MM.1S (cell line): ENCODE measurements at places on chromosomes 4 and X.
A peak's percentile ranks its signal among the peaks of the same experiment; 100 is the strongest.

- DNase-seq: no peak
Observed at GRCh38 chrX:141701072-141701471, 2.5 kb upstream of the SPANXD start.

- no peak for DNase-seq
Observed at GRCh38 chrX:20412871-20413486, 146.3 kb upstream of the RPS6KA3 start.

- DNase-seq: peak; percentile 21
Observed at GRCh38 chrX:101370888-101371504, 15.0 kb downstream of the BTK start.

GRCh38 chrX:23879380-23880090, 28.2 kb downstream of the APOO start:
- no peak for DNase-seq

DNA sequence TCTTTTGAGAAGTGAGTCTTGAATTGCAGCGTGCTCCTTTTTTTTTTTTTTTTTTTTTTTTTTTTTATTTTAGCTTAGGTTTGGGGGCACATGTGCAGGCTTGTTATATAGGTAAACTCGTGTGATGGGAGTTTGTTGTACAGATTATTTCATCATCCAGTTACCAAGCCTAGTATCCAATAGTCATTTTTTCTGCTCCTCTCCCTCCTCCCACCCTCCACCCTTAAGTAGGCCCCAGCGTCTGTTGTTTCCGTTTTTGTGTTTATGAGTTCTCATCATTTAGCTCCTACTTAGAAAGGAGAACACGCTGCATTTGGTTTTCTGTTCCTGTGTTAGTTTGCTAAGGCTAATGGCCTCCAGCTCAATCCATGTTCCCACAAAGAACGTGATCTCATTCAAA, 81.3 kb upstream of the TSPAN5 start:
- DNase-seq: no peak

- DNase-seq: no peak
Observed at GRCh38 chr4:76074468-76074867, at the start of gene ART3. Gene ART3 (plus strand): TSS chr4:76074709. CDS start chr4:76075890, 1,181 bp downstream.

GRCh38 chr4:123937581-123937980, 541.0 kb downstream of the SPRY1 start:
- no peak for DNase-seq

- no peak for DNase-seq
Observed at GRCh38 chrX:54492340-54492739, 3.7 kb downstream of the FGD1 start.

GRCh38 chr4:85932500-85933290, 427.2 kb downstream of the MAPK10 start:
- no peak for DNase-seq

DNA sequence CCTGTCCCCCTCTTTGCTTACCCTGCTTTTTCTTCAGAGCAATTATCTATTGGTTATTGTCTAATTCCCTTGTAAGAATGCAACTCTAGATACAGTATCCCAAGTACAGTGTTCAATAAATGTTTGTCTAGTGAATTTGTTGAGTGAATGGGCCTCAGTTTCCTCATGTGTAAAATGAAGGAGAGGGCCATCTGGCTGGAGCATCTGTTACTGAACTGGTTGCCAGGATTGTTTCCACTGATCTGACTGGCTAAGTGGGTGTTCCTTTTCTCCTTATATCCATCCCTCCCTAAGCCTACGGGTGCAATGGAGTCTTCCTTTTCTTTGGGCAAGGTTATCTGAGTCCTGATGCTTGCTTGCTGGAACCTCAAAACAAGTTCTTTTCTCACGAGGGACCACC, 185.2 kb upstream of the RPS6KA3 start:
- DNase-seq: no peak

DNA sequence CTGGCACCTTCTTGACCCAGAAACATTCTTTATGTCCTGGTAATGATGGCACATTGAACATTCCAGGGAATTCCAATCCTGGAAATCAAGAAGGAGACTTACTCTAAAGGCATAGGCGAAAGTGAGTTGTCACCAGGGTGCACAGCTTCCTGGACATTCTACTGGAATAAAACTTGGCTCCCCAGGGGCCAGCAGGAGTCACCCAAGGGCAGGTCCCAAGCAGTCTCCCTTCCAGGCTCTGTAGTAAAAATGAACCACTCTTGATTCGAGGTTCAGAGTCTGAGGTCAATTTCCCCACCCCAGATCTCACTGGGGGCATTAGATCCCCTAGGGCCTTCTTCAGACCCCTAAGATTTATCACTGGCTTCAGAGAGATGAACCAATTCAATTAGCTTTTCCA, 338.7 kb upstream of the GATB start:
- no peak for DNase-seq

DNA sequence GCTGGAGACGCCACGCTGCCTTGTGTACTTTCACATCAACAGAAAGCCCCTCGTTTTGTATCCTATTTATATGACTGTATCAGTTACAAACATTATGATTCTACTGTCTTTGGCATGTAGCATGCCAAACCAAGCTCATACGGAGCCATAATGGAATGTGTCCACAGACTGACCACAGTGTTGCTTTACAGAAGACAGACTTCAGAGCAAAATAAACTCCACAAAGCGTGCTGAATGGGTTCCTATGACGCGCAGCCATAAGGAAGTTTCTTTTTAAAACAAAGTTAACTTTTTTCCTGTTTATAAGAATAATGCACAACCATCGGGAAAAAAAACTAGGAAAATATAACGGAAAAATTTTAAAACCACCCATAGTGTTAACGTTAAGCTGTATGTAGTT, 136.0 kb downstream of the STOX2 start:
- DNase-seq: no peak

- DNase-seq: no peak
Observed at GRCh38 chr4:38563707-38564495, 100.1 kb upstream of the KLF3 start.

GRCh38 chrX:45202171-45202570, 1.5 kb upstream of the DIPK2B start:
- DNase-seq: no peak

GRCh38 chr4:185479507-185479971, 8.0 kb upstream of the CCDC110 start:
- peak; percentile 94 for DNase-seq

DNA sequence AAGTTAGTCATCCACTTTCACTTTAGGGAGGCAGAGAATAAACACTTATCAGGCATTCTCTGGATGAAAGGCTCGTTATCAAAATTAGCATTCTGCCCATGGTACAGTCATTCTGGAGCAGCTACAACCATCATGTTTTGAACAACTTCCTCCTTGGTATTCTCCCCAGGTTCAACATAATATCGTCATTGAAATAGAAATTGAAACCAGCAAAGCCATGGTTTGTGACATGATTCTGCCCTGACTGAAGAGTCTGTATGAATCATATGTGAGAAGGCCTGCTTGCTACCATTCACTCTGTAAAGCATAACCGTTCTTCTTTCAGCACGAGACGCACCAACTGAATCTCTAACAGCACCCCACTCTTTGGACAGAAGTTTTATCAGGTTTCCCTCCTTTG, 127.5 kb upstream of the RADX start:
- peak; percentile 76 for DNase-seq

DNA sequence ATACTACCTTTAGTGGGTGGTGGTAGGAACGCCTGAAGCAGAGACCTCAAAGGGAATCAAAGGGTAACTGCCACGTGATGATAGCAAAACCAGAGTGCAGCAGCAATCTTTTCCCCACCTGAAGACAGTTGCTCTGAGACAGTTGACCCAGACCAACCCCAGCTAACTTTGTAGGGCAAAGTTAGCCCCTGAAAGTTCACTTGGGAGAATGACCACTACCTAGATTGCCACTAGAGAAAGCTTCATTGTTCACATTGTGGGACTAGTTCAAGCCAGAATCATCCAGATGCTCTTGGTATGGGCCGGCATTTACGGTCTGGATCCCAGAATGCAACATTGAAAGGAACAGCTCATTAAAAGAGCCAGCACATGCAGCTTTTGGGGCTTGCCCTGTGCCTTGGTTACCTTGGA, 4.1 kb downstream of the SEPTIN6 start:
- peak; percentile 14 for DNase-seq

DNA sequence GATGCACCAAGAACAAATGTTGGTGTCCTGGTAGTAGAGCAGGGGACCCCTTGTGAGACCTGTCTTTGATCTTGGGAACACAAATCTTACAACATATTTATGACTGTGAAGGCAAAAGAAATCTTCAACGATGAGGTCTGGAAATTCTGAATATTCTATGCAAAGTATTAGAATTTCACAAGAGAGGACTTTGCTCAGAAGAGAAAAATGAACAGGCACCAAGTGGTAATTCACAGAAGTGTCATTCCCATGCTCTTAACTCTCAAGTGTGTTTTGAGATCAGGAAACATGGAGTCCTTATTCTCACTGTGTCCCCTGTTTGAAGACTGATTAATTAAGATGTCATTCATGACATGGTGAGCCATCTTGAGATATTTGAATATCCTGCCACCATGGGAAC, 52.5 kb downstream of the COQ2 start:
- no peak for DNase-seq

DNA sequence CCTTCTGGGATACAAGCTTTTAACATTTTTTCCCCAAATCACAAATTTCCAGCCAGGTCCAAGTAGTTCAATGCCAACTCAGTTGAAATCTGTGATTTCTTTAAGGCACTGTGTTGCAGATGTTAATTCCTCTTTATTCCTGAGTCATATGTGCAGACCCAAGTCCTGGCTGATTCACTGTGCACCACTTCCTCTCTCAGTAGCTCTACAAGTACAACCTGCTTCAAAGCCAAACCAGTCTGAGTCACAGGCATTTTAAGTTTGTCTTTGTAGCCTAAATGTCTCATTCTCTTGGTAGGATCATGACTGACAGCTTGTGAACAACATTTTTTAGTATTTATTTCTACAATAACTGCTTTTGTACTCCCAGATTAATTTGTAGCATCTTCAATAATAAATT, 165.6 kb upstream of the S100G start:
- no peak for DNase-seq

GRCh38 chr4:78138252-78138651, 81.1 kb downstream of the FRAS1 start:
- DNase-seq: no peak

- no peak for DNase-seq
Observed at GRCh38 chr4:121686255-121686654, 10.5 kb downstream of the ANXA5 start.

DNA sequence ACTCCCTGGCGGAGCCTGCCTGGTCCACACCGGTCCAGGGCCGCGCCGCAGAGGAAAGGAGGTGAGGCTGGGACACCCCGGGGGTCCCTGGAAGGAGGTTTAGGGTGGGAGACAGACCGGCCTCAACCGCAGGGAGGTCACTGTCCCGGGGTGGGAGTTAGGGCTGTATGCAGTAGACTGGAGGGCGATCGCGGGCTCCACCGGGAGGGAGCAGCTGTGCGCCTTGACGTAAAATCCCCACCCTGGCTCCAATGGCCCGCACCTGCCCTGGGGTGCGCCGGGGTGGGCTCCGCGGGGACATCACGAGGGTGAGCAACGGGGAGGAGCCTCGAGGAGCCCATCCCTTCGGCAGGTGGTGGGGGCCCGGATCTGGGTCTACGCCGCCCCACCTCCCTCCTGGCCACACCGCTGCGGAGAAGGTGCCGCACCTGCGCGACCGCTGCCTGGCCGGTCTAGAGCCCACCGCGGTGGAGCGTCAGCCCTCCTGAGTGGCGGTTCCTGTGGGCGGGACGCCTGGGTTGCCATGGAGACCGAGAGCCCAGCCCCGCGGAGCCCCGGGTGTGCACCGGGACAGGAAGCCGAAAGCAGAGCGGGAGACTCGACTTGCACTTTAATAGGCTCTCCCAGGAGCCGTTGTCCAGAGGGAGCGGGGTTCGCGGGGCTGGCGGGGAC, 105.1 kb downstream of the ADRA2C start:
- peak; percentile 13 for DNase-seq

- no peak for DNase-seq
Observed at GRCh38 chr4:84803720-84804119, 162.8 kb downstream of the WDFY3 start.

DNA sequence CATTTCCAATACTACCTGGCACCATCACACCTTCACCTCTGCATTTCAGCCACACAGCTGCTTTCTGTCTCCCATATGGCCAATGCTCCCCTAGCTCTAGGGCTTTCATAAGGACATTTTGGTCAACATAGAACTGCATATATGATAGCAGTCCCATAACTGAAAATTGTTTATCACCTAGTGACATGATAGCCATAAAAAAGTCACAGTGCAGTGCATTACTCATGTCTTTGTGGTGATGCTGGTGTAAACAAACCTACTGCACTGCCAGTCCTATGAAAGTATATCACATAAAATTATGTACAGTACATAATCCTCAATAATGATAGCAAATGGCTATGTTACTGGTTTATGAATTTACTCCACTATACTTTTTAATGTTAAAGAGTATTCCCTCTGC, 221.0 kb downstream of the NAF1 start:
- DNase-seq: no peak

DNA sequence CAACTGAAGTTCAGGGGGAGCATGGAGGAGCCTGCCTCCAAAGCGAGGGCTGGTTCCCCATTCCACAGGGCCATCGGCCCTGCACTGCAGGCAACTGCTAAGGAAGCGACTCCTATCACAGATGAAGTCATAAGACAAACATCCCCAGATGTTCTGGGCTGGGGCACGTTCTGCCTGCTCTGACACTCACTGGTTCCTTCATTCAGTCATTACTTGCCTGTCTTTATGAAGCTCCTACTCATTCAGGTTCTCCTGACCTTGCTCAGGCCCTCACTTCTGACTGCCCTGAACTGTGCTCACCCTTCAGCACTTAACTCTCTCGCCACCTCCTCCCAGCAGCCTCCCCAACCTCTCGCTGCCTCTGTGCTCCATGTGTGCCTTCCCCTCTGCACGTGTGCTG, 2.5 kb upstream of the SLC2A9 start:
- no peak for DNase-seq

DNA sequence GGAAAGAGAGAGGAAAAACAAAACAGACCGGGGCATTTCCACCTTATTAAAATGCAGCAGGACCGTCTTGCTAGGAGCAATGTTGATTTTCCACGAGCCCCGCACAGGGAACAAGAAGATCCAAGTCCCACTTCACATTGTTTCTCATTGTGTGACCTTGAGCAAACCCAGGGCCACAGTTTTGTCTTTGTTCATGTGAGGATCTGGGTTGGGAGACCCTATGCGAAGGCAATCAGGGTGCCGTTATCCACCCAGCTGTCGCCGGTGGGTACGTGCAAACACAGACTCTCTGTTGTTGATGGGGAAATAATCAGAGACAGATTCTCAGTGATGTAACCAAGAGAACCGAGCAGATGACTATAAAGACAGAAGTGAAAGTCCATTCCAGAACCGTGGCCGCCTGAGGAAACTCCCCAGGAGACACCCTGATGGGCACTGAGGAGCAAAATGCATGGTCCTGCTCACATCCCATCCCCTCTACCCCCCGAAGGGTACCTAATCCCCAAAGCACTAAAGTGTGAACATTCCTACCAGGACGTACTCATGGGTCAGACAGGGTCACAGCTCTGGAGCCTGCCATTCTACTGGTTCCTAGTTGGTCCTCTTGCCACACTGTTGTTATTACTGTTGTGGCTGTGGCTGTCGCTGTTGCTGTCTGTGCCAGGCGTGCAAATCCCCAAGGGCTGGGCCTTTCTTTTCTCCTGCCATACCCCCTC, 102.7 kb upstream of the RBPJ start:
- no peak for DNase-seq
